SJSA1 (cell line): ENCODE measurements at places on chromosomes 4 and X. TPM values are rescaled to one million over a fixed set of nuclear protein-coding genes. Genes with fewer than 3 reads are reported as not detected.

The CYTL1 gene
- total RNA-seq: 0.76 and 1.3 TPM in 2 replicates

The KLF8 gene
- total RNA-seq: 0.16 and 0.50 TPM in 2 replicates

DNA sequence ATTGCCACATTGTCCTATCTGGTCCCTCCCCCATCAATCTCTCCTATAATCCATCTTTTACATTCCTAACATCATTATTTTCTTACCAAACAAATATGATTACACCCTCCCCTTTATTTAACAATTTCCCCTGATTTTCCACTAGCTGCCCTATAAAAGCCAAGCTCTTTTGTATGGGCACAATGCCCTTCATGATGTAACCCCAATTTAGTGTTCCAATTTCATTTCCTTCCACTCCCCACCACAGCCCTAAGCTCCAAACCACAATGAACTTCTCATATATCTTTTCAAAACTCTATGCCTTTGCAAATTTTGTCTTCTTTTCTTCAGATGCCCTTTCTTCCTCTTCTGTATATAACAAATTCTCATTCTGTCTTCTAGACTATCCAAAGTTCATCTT, 39.5 kb upstream of the PTPN13 start:
- no peak for DNase-seq

DNA sequence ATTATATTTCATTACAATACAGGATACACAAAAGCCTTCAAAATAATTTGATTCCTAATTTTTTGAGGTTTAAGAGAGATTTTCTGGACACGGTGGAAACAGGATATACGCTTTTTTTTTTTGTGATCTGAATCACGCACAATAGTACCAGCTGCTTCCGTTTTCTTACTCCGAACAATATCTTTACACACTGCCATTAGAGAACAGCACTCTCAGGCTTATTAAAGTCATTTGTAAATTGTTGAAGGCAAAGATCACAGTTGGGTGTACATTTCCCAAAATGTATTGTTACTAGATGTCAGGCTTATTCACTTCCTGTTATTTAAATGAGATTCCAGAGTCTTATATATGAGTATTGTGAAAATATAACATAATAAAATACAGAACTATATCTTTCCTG, 71.5 kb downstream of the TMEM47 start:
- DNase-seq: no peak

DNA sequence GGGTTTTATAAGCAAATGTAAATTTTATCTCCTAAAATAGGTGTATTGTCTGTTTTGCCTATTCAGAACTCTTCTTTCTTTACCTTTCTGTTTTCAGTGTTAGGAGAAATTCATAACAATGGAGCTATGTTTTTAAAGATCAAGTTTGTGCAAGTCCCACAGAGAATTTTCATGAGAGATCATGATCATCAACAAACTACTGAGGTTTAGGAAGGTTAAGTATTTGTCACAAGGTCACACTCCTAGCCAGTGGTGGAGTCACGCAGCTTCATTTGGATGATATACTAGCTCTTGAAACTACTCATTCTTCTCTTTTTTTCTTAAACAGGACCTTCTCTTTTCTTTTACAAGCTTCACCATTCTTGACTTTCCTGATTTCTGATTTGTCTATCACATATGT, 892.6 kb upstream of the FRG1 start:
- DNase-seq: no peak

DNA sequence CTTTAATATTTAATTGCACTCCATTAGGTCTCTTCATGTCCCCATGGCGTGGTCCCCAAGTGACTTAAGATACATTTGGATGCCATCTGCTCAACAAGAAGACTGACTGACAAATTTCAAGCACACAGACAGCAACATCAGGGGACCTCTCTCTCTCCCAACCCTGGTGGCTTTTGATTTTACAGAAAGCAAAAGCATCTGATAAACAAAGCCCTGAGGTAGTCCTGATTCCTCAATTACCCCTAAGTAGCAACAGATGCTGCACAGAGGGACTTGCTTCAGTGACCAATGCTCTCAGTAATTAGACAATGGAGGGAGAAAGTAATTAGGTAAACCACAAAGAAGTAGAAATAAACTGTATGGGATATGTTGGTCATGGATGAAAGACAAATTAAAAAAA, 426.4 kb downstream of the INPP4B start:
- no peak for DNase-seq

DNA sequence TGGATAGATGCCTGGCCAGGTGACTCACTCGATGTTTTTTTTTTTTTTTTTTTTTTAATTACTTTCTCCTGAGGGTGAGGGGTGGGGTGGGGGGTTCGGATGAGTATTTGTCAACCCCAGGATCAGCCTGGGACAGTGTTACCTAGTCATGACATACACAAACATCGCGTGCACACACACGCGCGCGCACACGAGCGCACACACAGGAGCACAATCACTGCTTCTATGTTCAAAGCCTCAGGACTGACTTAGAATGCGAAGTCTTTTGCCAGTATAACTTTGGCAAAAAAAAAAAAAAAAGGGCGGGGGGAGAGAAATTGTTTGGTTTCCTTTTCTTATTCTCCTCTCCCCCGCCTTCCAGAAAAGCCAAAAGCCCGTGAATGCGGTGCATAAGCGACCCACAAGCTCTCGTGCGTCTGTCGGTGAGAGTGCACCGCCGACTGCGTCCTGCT, 115.0 kb upstream of the TEX13C start:
- no peak for DNase-seq

DNA sequence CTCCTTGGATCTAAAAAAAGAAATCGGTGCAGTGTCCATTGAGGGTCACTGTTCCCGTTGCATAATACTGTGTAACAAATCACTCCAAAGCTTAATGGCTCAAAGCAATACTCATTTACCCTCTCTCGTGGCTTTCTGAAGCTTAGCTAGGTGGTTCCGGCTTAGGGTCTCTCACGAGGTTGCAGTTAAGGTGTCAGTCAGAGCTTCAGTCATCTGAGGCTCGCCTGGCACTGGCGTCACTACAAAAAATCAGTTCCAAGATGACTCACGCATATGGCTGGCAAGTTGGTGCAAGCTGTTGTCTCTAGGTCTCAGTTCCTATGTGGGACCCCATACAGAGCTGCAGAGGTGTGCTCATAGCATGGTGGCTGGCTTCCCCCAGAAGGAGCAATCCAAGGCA, 91.0 kb downstream of the BEND2 start:
- DNase-seq: no peak

DNA sequence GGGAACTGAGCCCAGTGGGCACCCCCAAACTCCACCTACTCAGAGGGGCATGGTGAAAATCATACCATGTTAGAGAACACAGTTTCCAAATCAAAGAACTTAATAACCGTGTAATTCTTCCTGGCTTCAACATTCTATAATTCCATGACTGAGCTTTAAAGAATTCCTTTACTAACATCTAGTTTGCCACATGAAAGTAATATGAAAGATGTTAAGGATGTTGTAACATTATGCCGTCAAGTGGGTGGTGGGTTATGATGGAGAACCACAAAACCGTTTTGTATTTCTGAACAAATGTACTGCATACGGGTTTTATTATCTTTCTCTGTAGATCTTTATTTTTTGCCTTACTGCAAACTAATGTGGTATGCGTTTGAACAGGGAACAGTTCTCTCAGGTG, 549.0 kb upstream of the MAGEB2 start:
- DNase-seq: no peak

DNA sequence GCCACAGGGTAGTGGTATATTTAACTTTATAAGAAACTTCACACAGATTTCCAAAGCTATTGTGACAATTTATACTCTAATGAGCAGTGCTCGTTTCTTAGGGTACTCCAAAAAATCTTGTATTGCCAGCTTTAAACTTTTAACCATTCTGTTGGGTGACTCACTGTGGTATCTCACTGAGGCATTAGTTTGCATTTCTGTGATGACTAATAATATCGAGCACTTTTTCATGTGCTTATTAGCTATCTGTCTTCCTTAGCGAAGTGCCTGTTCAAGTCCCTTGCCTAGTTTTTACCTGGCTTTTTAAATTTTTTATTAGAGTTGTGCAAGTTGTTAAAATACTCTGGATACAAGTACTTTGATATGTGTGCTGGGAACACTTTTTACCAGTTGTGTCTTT, 5.5 kb downstream of the PNMA3 start:
- no peak for DNase-seq
